ENCODE measurements at places on chromosomes 5 and 9.
A peak's percentile ranks its signal among the peaks of the same experiment; 100 is the strongest.

GRCh38 chr5:1504069-1504595 is 19.6 kb downstream of the LPCAT1 start:
- peak overlapping the region; percentile 24 for H3K27ac ChIP-seq
- DNase-seq = no peak
- H3K27me3 ChIP-seq = no peaks in the 10 kb centered on the region
- no peaks in the 10 kb centered on the region for H3K36me3 ChIP-seq
- peak overlapping the region; percentile 51 for H3K4me3 ChIP-seq

GRCh38 chr5:103428411-103428871 is 134.1 kb downstream of the NUDT12 start:
- H3K4me1 ChIP-seq = no peaks in the 10 kb centered on the region
- H3K27me3 ChIP-seq = no peaks in the 10 kb centered on the region
- H3K4me3 ChIP-seq = no peak overlapping the region
- H3K36me3 ChIP-seq = no peaks in the 10 kb centered on the region
- no peak for DNase-seq

GRCh38 chr5:68843624-68844364 is 250.0 kb upstream of the SLC30A5 start:
- no peaks in the 10 kb centered on the region for H3K4me1 ChIP-seq
- H3K27ac ChIP-seq = no peak overlapping the region
- H3K36me3 ChIP-seq = no peaks in the 10 kb centered on the region
- H3K4me3 ChIP-seq = no peak overlapping the region
- DNase-seq = no peak
- H3K27me3 ChIP-seq = no peaks in the 10 kb centered on the region

DNA sequence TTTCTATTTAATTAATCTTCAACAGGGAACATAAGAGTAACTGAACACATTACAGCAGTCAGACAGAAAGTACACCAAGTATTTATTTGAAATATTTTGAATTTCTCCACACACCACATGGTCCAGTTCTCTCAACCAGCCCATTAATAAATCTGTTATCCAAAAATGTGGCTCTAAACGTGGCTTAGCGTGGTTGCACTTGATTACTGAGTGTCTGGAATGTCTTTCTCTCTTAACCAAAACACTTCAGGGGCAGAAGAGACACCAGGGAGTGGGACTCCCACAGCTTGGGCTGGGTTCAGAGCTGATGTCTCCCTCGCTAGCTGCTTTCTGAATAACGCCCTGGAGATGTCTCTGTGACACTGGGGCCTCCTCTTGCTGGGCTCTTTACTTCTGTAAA is 52.6 kb upstream of the FANCC start:
- H3K27ac ChIP-seq = no peak overlapping the region
- DNase-seq = no peak
- no peaks in the 10 kb centered on the region for H3K27me3 ChIP-seq
- no peaks in the 10 kb centered on the region for H3K36me3 ChIP-seq
- H3K4me1 ChIP-seq = peaks cover 8% of the 10 kb centered on the region

- no peaks in the 10 kb centered on the region for H3K27me3 ChIP-seq
- H3K27ac ChIP-seq = no peak overlapping the region
- no peaks in the 10 kb centered on the region for H3K4me1 ChIP-seq
- no peaks in the 10 kb centered on the region for H3K36me3 ChIP-seq
- no peak for DNase-seq
- H3K4me3 ChIP-seq = no peak overlapping the region
Measured at GRCh38 chr5:126137891-126138280, 285.3 kb upstream of the GRAMD2B start.

GRCh38 chr5:143968071-143968878 is 156.3 kb downstream of the HMHB1 start:
- no peak for DNase-seq
- H3K27ac ChIP-seq = no peak overlapping the region
- no peak overlapping the region for H3K4me3 ChIP-seq
- no peaks in the 10 kb centered on the region for H3K27me3 ChIP-seq
- no peaks in the 10 kb centered on the region for H3K4me1 ChIP-seq

- no peak for DNase-seq
- H3K4me3 ChIP-seq = no peak overlapping the region
- H3K27me3 ChIP-seq = no peaks in the 10 kb centered on the region
- no peak overlapping the region for H3K27ac ChIP-seq
- H3K36me3 ChIP-seq = peaks cover 10% of the 10 kb centered on the region
Measured at GRCh38 chr9:76027416-76027815, 136.9 kb downstream of the PCSK5 start.

- H3K27me3 ChIP-seq = no peaks in the 10 kb centered on the region
- no peaks in the 10 kb centered on the region for H3K4me1 ChIP-seq
- DNase-seq = no peak
- no peak overlapping the region for H3K4me3 ChIP-seq
- no peak overlapping the region for H3K27ac ChIP-seq
- H3K36me3 ChIP-seq = no peaks in the 10 kb centered on the region
Measured at GRCh38 chr9:126386088-126386487, 59.5 kb downstream of the MVB12B start.

- no peak for DNase-seq
- no peaks in the 10 kb centered on the region for H3K27me3 ChIP-seq
- peaks cover 2% of the 10 kb centered on the region for H3K36me3 ChIP-seq
- H3K27ac ChIP-seq = no peak overlapping the region
- H3K4me1 ChIP-seq = no peaks in the 10 kb centered on the region
- no peak overlapping the region for H3K4me3 ChIP-seq
Measured at GRCh38 chr5:147327421-147327820, 92.6 kb downstream of the STK32A start.

DNA sequence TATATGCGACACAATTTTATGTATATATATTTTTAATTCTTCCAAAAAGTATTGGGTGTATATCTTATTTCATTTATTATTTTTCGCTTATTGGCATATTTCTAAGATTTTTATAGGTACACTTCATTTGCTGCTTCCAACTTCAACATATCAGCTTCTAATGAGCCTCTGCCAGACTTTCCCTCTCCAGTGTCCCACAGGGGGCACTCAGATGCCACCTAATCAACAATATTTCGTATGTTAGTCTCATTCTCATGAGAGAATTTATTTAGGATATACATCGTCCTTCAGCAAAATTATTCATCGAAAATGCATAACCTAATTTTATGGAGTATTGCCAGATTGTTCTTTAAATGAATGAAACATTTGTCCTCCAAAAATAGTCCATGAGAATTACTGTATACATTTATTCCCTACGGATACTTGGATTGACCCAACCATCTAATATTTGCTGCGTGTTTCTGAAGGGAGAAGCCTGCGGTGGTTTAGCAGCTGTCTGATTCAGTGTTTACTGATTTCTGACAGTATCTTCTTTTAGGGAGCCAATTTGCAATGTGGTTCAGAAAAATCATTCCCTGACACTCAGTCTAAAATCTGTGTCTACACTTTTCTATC is 100.6 kb upstream of the SELENOP start:
- H3K27me3 ChIP-seq = no peaks in the 10 kb centered on the region
- no peak overlapping the region for H3K27ac ChIP-seq
- H3K4me1 ChIP-seq = peaks cover 4% of the 10 kb centered on the region
- H3K4me3 ChIP-seq = no peak overlapping the region
- no peak for DNase-seq
- no peaks in the 10 kb centered on the region for H3K36me3 ChIP-seq

DNA sequence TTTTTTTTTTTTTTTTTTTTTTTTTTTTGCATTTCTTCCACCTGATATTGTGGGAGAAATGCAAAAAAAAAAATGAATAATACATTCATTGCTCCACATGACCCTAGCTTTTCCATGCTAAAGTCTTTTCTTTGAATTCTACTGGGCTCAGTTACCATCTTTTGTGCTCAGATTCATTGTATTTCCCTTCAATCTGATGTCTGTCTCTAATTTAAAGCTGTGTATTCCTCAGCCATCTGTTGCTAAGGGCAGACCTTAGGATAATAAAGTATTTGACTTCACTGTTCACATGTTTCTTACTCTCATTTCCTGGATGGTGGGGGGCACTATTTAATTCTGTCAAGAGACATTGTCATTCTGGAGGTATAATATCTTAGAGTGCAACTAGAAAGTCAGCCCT is 123.5 kb downstream of the FGF10 start:
- no peaks in the 10 kb centered on the region for H3K36me3 ChIP-seq
- H3K27me3 ChIP-seq = no peaks in the 10 kb centered on the region
- no peak overlapping the region for H3K27ac ChIP-seq
- DNase-seq = no peak
- no peaks in the 10 kb centered on the region for H3K4me1 ChIP-seq
- H3K4me3 ChIP-seq = no peak overlapping the region

- no peak overlapping the region for H3K27ac ChIP-seq
- no peak for DNase-seq
- no peaks in the 10 kb centered on the region for H3K36me3 ChIP-seq
- H3K4me3 ChIP-seq = no peak overlapping the region
- no peaks in the 10 kb centered on the region for H3K27me3 ChIP-seq
Measured at GRCh38 chr5:158205992-158206391, 347.0 kb upstream of the CLINT1 start.

DNA sequence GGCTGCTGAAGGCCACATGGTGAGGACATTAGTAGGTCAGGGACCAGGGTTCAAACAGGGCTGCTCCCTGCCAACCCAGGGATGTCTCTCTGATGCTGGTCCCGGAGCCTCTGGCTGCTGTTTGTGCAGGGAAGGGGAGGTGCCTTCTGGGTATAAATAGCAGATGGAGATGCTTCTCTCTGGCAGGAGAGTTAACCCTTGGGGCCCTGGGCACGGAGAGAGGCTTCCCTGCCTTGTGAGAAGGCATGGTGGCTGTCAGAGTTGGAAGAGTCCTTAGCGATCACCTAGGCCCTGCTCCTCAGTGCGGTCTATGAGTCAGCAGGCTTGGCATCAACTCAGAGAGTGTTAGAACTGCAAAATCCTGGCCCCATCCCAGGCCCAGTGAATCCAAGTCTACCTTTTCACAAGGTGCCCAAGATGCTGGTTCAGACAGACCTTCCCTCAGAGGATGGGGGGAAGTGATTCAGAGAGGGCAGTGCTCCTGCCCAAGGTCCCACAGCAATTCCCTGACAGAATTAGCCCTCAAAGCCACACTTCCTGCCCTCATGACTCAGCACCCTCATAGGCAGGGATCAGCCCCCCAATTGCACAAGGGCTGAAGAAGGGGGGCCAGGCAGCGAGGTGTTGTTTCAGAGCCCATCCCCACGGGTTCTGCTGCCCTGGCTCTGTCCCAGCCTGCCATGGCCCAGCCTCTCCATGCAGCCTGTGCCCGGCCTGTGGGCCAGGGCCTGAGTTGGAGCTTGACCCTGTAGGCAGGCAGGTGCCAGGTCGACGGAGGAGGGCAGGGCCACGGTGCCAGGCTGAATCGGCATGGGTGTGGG is 25.6 kb downstream of the CAMK2A start:
- H3K4me3 ChIP-seq = no peak overlapping the region
- no peak overlapping the region for H3K27ac ChIP-seq
- DNase-seq = no peak
- no peaks in the 10 kb centered on the region for H3K36me3 ChIP-seq
- H3K27me3 ChIP-seq = no peaks in the 10 kb centered on the region
- peaks cover 6% of the 10 kb centered on the region for H3K4me1 ChIP-seq

- H3K4me1 ChIP-seq = no peaks in the 10 kb centered on the region
- no peaks in the 10 kb centered on the region for H3K27me3 ChIP-seq
- no peak overlapping the region for H3K27ac ChIP-seq
- H3K4me3 ChIP-seq = no peak overlapping the region
Measured at GRCh38 chr5:151491062-151491461, 43.7 kb downstream of the SLC36A1 start.

GRCh38 chr9:112731971-112732370 is 14.1 kb upstream of the INIP start:
- H3K36me3 ChIP-seq = no peaks in the 10 kb centered on the region
- DNase-seq = no peak
- H3K4me3 ChIP-seq = no peak overlapping the region
- H3K4me1 ChIP-seq = no peaks in the 10 kb centered on the region
- H3K27ac ChIP-seq = no peak overlapping the region
- no peaks in the 10 kb centered on the region for H3K27me3 ChIP-seq

GRCh38 chr9:79911724-79912123 is 340.0 kb downstream of the TLE4 start:
- H3K4me3 ChIP-seq = no peak overlapping the region
- H3K36me3 ChIP-seq = no peaks in the 10 kb centered on the region
- H3K27ac ChIP-seq = no peak overlapping the region

- H3K4me1 ChIP-seq = no peaks in the 10 kb centered on the region
- no peak for DNase-seq
- H3K27ac ChIP-seq = no peak overlapping the region
- no peak overlapping the region for H3K4me3 ChIP-seq
- no peaks in the 10 kb centered on the region for H3K27me3 ChIP-seq
Measured at GRCh38 chr9:114757395-114757794, 48.4 kb downstream of the TNFSF15 start.

DNA sequence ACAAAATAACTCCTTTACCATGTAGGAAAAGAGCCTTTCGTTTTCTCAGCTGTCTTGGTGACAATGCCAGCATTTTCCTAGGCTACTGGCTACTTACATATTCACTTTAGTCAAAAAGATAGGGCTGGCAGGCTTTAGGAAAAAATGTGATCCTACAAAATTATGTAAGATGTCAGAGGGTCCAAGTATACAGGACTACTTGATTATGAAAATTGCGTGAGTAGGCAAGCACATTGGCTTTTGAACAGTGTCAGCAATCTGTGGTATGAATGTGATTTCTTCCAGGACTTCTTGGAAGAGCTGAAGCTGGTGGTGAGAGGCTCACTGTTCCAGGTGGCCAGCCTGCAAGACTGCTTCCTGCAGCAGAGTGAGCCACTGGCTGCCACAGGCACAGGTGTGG is 22.8 kb downstream of the THBS4 start:
- H3K36me3 ChIP-seq = no peaks in the 10 kb centered on the region
- no peak overlapping the region for H3K4me3 ChIP-seq
- no peaks in the 10 kb centered on the region for H3K4me1 ChIP-seq

DNA sequence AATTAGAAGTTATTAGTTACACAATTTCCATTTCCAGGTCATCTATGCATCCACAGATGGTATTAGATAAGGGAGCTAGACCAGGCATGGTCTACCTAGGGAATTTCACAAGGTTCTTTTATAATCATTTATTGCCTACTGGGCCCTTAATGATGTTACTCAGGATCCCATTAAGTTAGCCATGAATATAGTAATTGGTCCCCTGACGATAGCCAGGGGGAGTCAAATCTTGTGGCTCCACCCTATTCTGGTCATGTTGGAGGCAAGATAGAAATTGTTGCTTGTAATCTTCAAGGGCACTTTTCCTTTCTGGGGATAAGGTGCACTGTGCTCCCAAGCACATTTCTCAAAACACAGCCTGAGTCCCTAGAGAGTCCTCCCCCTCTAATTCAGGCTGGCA is 14.1 kb upstream of the ELL2 start:
- H3K4me3 ChIP-seq = no peak overlapping the region
- no peak overlapping the region for H3K27ac ChIP-seq
- DNase-seq = no peak
- H3K36me3 ChIP-seq = no peaks in the 10 kb centered on the region
- H3K27me3 ChIP-seq = no peaks in the 10 kb centered on the region

DNA sequence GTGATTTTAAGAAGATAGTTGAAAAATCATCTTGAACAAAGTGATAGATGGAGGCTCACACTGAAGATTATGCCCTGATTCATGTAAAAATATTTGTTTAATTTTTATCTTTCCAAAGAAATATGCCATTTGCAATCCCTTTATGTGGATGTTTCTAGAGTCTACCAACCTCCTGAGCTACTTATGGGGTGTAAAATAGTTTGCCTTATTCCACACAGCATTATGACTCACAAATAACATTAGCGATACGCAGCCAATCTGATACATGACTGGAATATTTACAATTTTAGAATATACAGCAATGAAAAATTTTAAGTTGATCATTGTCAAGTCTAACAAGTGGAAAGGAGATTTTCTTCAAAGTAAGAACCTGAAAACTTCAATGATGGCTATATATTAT is 327.5 kb downstream of the EDIL3 start:
- H3K4me3 ChIP-seq = no peak overlapping the region
- no peak overlapping the region for H3K27ac ChIP-seq
- no peaks in the 10 kb centered on the region for H3K36me3 ChIP-seq
- no peaks in the 10 kb centered on the region for H3K27me3 ChIP-seq
- H3K4me1 ChIP-seq = no peaks in the 10 kb centered on the region
